ENCODE measurements at places on chromosomes 12 and 14.

GRCh38 chr12:46177837-46178608, 90.8 kb downstream of the SLC38A1 start:
- ATAC-seq: no peak

- no peak for ATAC-seq
These were observed 3.6 kb downstream of the UBC start for GRCh38 chr12:124910561-124911478.

- no peak for ATAC-seq
These were observed 115.0 kb downstream of the EMP1 start for GRCh38 chr12:13311551-13311950.

DNA sequence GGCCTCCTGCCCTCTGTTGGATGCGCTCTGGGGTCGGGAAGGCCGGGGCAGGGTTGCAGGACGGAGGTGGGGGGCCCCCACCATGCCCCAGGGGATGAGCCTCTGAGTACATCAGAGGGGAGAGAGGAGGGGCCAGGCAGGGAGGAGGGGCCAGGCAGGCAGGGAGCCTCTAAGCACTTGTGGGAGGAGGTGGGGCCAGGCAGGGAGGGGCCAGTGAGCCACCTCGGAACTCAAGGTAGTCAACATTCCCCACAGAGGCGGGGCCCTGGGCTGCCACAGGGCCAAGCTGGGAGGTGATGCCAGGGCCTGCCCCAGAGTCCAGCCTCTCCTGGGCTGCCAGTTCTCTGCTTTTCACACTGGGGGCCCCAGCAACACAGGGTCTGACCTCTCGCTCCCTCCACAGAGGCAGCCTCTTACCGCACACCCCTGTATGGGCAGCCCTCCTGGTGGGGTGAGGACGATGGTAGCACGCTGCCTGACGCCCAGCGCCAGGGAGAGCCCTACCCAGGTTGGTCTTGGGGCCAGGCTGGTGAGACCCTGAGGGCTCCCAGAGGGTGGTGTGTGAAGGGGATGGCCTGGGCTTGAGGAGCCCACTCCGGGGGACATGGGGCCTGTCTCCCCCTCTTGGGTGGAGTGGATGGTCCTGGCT, 17.4 kb downstream of the CEP170B start:
- peak; percentile 68 for ATAC-seq

DNA sequence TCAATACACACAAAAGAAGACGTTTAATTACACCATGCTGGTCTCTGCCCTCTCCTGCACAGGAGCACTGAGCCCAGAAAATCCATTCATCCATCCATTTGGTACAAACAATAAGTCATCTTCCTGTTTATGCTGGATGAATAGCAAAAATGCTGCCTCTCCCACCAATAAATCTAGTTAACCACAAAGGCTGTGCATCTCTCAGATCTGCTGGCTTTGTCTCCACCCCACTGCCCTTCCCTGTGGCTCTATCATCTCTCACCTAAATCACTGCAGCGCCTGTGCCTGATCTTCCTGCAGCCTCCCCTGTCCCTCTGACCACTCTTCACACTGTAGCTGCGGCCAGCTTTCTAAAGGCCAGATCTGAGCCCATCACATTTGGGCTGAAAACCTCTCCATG, 72.9 kb upstream of the DDX11 start:
- ATAC-seq: peak; percentile 41

- ATAC-seq: peak; percentile 36
These were observed at the start of gene RASAL1 for GRCh38 chr12:113135178-113136127. Gene RASAL1, minus strand, starts transcription at chr12:113135761. Its CDS starts 299 bp downstream, at chr12:113135462.

GRCh38 chr14:59069163-59069854, 119.2 kb upstream of the DAAM1 start:
- ATAC-seq: no peak

DNA sequence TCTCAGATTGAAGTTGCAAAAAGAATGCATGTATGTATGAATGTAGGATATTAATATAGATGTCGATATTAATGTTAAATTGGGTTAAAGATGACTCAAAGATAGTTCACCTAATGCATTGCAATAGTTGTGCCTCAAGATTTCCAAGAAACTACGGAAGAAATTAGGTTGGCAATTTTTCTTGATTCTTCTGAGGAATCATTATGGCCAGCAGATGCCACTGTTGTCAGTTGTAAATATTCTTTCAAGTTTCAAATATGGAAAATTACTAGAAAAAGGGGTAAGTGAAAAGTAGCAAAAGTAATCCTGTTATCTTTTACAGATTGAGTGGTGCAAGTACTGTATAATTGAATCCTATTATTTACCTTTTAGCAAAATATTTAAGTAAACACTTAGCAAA, 202.1 kb downstream of the ADAMTS20 start:
- ATAC-seq: no peak

DNA sequence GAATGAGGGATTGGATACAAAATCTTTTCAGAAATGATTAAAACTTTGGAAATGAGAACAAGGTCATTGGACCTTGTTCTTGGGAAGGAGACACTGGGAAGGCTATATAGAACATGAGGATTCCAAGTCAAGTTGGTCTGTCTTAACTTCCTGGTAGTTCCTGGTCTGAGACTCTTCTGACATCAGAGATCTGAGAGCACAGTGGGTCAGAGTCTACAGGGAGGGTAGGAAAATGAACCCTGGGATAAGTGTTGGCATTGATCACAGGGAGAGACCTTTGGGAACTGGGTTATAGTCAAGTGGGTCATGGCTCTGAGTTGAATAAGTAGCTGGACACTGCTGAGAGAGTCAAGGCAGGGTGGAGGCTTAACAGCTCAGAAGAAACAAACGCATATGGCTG, 17.3 kb upstream of the KCNA1 start:
- ATAC-seq: no peak

- no peak for ATAC-seq
These were observed 52.1 kb downstream of the LRCOL1 start for GRCh38 chr12:132558042-132558856.

- ATAC-seq: no peak
These were observed 104.3 kb downstream of the FLRT2 start for GRCh38 chr14:85634205-85634604.
